Stimulated activated CD8-positive, alpha-beta memory T cell treated with anti-CD3 and anti-CD28 coated beads, Interleukin-7, amount 100 ng/mL, for 1 hour (primary cell): ENCODE measurements at places on chromosomes 2 and 18.

- no peak for DNase-seq
Observed at GRCh38 chr2:137050949-137051348, 285.6 kb downstream of the THSD7B start.

GRCh38 chr2:108199726-108200125 lies 40.0 kb upstream of the SULT1C3 start:
- no peak for DNase-seq

GRCh38 chr2:54864096-54864495 lies 140.6 kb downstream of the EML6 start:
- DNase-seq: no peak

DNA sequence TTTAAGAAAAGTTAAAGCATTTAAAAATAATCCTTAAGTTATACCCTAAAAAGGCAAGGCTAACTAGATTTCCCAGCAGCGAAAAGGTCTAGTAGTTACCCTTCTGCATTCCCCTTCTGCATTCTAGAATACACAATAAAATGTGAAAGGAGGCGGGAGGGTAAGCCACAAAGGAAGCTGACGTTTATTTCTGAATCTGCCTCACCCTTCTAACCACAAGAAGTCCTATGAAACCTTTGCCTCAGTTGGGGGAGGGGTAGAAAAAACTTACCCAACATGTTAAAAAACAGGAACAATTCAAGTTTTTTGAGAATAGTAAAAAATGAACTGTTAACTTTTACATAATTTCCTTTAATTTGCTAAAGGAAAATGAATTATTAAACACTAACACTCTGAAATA lies 11.3 kb downstream of the STK17B start:
- DNase-seq: no peak

DNA sequence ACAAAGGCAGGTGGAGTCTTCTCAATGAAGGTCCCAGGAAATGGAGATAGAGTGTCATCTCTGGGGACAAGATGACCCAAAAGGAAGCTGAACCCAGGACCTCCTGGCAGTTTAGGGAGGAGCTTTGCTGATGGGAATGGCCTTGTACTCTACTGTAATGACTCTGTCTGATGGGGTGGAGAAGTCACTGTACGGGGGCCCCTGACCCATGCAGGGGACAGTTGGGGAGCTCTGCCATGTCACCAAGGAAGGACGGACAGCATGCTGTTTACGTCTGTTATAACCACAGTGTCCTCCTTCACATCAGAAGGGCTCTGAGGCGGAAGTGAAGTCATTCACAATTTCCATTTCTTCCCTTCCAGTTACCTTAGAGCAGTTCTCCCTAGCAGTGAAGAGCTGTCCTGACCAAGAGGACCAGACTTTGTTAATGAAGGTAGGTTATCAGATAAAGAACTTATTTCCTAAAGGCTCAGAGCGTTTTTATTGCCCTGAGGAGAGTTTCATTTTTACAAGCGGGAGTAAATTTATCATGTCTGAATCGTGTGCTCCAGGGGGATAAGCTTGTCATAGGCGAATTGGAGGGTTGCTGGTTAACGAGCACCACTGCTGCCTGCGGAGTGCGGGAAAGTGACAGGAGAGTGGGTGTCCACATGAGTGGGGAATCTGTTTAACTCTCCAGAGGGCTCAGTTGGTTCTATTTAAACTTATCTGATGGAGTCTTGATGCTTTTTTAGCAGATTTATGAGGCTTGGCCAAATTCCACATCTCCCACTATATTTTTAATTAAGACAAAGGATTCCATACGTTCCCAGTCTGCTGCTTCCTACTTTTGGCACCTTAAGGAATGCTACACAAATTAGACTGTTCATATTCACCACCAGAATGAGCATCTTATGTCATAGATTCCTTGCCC lies 71.6 kb upstream of the BCL2L11 start:
- no peak for DNase-seq

- no peak for DNase-seq
Observed at GRCh38 chr2:20939931-20940795, 103.7 kb downstream of the APOB start.

GRCh38 chr2:167783261-167784083 lies 463.9 kb downstream of the STK39 start:
- no peak for DNase-seq

- no peak for DNase-seq
Observed at GRCh38 chr18:11587846-11588245, 21.6 kb upstream of the SLC35G4 start.

DNA sequence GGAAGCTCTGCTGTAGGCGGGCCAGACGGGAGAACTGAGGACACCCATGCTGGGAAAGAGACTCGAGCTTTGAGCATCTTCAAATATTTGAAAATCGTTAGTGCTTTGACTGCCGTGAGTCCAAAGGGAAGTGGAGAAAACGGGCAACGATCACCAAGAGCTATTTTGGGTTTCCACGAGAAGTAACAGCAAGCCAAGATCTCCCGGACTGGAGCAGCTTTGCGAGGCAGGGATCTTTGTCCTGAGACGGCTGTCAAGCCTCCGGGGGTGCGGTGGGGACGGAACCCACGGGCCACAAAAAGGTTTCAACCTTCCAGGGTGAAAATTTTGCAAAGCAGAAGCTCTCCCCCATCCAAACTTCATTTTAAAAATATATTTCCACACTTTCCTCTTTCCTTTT lies 195.8 kb downstream of the NDUFA10 start:
- DNase-seq: no peak

DNA sequence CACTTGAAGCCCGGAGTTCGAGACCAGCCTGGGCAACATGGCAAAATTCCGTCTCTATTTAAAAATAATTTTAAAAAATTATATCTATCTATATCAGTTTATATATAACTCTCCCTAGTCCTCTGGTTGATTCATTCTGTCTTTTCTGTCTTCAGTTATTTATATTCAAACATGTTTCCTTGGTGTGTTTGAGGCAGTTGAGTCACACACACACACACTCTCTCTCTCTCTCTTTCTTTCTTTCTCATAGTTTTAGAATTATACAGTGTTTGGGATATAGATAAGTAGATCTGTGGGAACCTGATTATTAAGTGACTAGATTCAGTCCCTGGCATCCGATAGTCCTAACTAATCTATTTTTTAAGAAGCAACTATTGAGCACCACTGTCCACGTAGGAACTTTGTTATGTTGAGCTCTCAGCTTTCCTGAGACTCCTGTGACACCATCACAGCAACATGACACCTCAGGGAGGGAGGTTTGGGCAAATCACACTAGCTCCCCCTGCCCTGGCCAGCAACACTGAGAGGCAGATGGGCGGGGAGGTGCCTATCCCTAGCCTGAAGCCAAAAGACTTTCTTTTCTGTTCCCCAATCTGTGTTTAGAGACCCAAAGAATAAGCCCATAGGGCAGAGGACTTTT lies 482.7 kb downstream of the DLGAP1 start:
- DNase-seq: no peak

DNA sequence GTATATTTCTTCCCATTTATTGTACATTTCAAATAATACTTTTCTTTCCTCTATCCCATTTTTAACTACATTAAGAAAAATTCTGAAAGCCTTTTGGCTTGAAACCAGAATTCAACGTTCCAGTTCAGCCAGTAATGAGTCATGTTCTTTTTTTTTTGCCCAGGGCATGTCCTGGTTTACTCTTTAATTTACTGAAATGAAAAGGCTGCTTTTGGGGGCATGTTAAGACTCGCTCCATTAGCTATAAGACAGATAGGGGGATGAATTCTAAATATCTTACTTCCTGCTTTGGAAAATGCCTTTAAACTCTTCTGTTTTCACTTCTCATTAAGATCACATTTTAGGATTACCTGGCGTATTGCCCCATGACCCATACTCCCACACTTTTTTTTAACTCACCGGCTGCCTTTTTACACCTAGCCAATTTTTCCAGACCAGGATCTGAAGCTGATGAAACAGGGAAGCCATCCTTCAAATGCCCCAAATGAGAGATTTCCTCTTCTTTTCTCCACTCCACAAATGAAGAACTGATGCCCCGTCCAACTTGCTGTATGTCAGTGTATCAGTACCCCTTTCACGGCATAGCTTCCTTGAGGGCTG lies 585 bp downstream of the ABCA12 start:
- no peak for DNase-seq

DNA sequence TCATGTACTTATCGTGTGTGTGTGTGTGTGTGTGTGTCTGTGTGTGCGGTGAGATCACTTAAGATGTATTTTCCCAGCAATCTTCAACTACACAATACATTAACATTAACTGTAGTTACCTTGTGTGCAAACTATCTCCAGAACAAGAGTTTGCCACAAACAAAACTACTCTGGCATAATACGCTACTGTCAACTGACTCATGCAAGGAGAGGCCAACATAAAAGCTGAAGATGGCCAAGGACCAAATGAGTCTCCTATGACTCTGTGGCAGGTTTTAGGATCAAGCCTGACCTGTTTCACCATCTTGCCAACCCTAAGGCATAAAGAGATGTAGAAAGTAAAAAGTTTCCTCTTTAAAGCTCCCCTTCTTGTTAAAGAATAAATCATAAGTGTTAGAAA lies 20.1 kb downstream of the CYB5A start:
- DNase-seq: no peak

GRCh38 chr2:190068764-190069163 lies 6.2 kb upstream of the MSTN start:
- DNase-seq: no peak

DNA sequence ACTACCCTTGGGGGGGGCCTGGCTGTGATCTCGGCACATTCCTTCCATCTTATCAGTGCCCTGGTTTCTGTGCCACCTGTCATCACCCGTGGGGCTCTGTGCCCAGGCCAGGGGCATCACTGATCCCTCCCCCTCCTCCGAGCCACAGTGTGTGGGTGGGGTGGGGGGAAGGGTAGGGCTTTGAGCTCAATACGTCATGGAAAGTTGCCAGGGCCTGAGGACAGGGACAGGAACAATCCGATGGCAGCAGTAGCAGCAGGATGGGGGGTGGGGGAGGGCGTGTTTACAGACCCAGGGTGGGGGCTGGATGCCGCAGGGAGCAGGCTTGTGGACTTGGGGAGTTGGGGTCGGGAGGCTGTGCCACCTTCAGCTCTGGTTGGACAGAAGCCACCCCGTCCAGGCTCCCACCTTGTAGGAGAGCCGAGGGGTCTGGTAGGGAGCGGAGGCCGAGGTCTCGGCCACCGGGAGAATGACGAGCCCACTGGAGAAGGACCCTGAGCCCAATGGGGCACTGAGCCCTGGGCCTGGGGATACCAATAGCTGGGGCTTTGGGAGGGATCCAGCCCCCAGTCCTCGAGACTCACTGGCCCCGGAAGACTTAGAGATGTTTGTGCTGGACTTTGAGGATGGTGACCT lies 3.5 kb downstream of the SLC4A3 start:
- no peak for DNase-seq

- DNase-seq: no peak
Observed at GRCh38 chr18:79367480-79367879, 28.2 kb upstream of the NFATC1 start.

DNA sequence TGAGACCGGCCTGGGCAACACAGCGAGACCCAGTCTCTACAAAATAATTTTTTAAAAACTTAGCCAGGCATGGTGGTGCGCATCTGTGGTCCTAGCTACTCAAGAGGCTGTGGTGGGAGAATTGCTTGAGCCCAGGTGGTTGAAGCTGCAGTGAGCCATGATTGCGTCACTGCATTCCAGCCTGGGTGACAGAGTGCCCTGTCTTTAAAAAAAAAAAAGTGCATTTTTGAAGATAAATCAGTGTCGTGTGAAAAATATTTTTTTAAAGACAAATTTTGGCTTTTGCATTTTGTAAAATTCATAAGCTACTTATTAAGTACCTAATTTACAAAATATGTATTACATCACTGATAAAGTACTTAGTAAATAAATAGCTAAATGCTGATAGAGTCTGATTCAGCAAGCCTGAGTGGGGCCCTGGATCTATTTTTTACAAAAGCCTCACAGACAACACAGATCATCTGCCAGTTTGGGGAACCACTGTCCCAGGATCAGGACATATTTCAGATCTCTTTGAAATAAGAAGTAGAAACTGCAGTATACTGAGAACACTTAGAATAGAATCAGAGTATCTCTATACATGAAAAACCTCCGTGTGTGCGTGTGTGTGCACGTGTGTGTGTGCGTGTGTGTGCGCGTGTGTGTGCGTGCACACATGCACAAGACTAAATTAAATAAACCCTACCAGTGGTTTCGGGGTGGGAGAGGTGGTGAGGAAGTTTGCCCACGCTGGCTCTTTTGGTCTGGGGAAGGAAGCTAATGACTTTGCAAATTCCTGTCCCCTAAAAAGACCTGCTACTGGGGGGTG lies 61.6 kb downstream of the AAK1 start:
- no peak for DNase-seq

GRCh38 chr2:117170897-117171296 lies 643.6 kb upstream of the DDX18 start:
- no peak for DNase-seq

- DNase-seq: no peak
Observed at GRCh38 chr2:9650119-9650821, 19.5 kb upstream of the YWHAQ start.
